ENCODE measurements at places on chromosomes 7 and 10.

DNA sequence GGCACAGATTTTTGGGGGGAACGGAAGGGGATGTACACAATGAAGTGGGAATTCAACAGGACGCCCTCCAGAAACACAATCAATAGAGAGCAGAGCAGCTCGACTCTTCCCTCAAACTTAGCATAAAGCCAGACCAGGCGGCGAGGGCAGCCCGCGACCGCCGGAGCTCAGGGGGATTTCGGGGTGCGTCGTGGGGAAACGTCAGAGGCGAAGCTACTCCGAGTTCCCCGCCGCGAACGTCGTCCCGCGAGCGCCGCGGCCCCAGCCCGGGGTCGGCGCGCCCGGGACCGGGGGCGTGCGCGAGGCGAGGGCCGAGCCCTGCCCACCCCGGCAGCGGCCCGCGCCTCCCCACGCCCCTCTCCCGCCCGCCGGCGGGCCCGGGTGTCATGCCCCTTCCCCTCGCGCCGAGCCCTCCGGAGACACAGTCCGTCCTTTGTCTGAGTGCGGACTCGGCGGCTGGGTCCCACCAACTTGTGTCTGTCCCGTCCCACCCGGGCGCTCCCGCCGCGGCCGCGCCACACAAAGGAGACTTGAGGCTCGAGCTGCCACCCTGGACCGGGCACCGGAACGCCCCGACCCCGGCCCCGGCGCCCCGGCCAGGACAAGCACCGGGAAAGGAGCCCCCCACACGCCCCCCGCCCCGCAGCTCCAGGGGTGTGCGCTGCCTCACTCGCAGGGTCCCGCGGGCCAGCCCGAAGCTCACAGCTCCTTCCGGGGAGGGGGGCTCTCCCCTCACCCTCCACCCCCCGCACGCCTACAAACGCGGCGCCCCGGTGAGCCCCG, 634 bp downstream of the EZH2 start:
- DNase-seq, result no peak

DNA sequence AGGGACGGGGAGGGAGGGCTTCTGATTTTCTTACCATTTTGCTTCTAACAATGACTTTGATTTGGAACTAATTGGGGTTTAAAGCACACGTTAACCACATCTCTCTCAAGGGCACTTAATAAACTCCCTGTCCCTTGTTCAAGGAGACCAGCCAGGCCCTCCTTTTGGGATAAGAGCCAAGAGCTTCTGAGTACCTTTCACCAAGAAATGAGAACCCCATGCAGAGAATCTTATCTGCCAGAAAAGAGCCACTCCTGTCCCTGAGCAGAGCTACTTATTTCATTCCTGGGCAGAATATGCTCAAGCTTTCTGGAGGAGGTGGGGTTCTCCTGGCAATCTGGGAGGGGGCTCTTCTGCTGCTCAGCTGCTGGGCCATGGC, 574.6 kb downstream of the GALNT17 start:
- DNase-seq, result no peak

GRCh38 chr10:58968389-58968755, 208.1 kb upstream of the PHYHIPL start:
- no peak for DNase-seq

DNA sequence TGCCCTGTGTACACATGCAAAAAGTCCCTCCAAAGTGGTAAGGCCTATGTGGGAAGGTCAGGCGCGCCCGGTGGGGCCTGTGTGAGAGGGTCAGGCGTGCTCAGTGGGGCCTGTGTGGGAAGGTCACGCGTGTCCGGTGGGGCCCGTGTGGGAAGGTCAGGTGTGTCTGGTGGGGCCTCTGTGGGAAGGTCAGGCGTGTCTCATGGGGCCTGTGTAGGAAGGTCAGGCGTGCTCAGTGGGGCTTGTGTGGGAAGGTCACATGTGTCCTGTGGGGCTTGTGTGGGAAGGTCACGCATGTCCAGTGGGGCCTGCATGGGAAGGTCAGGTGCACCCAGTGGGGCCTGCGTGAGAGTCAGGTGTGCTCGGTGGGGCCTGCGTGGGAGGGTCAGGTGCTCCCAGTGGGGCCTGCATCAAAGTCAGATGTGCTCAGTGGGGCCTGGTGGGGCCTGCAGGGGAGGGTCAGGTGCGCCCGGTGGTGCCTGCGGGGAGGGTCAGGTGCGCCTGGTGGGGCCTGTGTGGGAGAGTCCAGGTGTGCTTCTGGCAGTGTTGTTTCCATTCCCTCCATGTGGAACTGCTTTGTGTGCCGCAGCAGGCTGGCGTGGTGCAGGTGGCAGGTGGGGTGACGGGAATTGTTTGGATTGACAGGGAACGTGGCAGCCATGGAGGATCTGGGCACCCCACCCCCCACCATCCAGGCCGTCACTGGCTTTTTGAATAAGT, 15.4 kb downstream of the LRRC27 start:
- DNase-seq, result no peak

DNA sequence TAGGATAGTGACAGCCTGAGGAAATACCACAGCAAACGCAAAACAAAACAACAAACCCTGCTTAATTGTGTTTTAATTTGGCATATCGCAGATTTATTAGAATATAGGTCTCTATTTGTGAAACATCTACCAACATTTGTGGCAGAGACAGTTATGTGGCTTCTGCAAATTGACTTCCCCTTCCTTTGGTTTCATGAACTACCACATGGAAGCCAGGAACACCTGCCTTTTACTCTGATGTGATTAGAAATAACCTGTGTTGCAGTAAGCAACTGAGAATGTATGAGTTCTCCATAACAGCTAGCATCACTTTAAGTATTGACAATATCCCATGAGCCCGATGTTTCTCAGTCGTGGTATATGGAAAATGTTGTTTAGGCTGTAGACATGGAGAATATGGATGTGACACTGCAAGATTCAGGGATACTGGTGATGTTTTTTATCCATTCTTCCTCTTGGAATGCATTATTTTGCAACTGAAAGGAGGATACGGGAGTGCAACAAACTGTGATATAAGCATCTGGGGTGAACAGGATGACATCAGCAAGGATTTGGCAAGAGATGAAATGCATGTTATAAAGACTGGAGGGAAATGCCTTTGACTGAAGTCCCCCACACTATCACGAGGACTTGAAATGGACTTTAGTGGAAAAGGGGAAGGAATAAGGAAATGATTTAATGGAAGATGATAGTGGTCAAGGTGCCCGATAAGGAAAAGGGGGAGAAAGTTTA, 95.9 kb downstream of the CUBN start:
- no peak for DNase-seq

- no peak for DNase-seq
These were observed 123.2 kb upstream of the LANCL2 start for GRCh38 chr7:55241958-55242357.

- no peak for DNase-seq
These were observed 34.2 kb upstream of the ANKRD2 start for GRCh38 chr10:97538411-97538810.

Measured in smooth muscle cell of the brain vasculature (primary cell).